ENCODE measurements at places on chromosomes 12 and 14.

GRCh38 chr12:11635341-11635740 lies 14.1 kb upstream of the ETV6 start:
- no peak for DNase-seq

DNA sequence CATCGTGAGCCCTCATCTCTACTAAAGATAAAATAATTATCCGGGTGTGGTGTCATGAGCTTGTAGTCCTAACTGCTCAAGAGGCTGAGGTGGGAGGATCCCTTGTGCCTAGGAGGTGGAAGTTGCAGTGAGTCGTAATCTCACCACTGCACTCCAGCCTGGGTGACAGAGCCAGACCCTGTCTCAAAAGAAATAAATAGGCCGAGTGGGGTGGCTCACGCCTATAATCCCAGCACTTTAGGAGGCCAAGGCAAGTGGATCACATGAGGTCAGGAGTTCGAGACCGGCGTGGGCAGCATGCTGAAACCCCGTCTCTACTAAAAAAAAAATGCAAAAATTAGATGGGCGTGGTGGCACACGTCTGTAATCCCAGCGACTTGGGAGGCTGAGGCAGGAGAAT lies 70.9 kb downstream of the RESF1 start:
- DNase-seq, result no peak

DNA sequence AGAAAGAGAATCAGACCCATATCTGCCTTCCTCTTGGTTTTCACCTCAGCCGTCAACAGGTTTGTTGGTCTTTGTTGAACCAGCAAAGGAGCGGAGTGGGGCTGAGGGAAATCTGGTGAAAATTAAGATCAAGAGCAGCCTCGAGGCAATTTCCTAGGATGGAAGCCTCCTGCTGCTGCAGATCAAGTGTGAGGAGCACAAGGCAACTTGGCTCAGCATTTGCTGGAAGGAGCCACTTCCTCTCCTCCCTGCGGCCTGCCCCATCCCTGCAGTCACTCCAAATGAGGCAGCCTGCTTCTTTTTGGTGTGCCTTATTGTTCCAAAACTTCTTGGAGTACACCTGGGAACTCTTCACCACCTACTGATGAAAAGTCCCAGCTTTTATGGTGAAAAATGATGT lies 4.9 kb downstream of the TC2N start:
- DNase-seq, result no peak

GRCh38 chr14:77039285-77040058 lies 11.0 kb upstream of the IRF2BPL start:
- DNase-seq, result no peak

DNA sequence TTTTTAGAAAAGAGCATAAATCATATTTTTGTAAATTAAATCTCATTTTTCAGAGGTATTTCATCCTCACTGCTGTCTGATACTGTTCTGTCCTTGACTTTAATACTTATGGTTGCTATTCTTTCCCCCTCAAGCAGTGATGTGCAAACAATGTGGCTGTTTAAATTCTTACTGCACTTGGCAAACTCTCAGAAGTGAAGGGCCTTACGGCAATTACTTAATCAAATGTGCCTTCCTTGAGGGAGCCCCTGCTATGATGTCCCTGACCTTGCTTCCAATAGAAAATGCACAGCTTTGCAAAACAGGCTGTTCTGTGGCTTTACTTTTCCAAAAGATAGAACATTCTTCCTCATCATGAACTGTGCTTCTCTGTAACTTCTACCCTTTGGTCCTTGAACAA lies 35.2 kb downstream of the UBE3B start:
- no peak for DNase-seq

GRCh38 chr12:18897823-18898222 lies 159.9 kb downstream of the CAPZA3 start:
- DNase-seq, result no peak

- DNase-seq, result no peak
These were observed 63.7 kb upstream of the ZFP36L1 start for GRCh38 chr14:68856572-68856971.

DNA sequence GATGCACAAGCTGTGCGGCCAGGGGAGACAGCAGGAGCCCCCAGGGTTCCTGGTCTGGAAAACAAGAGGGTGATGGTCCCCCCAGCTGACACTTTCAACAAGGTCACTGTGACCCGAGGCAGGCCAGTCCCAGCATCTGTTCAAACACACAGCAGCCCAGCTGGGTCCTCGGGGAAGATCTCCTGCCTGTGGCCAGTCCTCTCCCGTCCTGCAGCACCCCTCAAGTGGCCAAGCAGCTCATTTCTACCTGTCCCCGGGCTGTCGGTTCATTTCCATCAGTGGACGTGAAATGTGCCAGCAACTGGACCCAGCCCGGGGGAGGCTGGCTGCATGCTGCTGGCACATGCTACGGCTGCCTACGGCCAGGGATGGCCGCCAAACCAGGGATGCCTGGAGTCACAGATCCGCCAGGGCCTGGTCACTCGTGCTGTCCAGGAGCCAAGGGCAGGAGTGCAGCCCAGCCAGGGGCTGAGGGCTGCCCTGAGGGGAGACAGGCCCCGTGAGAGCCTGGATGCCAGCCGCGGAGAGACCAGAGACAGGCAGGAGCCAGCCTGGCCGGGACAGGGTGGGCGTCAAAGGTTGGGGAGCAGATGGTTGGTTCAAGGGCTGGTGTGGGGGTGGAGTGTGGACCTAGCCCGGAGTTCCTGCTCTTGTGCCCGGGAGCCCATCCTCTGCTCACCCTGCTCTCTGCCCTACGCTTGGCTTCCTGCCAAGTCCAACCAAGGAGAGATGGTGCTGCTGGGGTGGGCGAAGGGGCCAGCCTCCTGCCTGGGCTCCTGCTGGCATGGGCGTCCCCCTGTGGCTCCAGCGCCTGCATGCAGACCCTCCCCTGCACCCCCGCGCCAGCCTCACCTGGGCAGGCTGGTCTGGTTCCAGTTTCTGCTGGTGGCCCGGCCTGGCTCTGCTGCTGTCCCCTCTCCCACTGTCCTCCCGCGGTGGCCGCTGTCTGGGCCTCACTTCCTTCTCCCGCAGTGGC lies 143.8 kb downstream of the ADGRD1 start:
- no peak for DNase-seq

DNA sequence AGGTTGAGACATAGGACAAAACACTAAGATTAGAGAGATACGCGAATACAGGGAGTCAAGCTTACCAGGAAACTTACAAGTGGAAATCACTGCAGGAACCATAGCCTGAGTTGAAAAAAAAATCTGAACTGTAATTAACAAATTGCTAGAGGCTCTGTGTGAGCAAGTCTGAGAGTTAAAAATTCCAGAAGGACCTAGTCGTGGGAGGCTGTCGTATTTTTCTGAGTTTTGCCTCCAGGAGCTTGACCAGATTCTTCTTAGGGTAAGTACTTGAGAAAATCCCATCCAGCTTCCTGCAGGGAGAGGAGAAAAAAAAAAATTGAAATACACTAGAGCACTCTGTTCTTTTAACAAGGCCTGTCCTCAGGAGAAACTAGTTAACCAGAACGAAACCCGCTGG lies 22.7 kb downstream of the DIO2 start:
- DNase-seq, result no peak

GRCh38 chr14:30610787-30611343 lies 11.3 kb upstream of the SCFD1 start:
- no peak for DNase-seq

GRCh38 chr12:130195776-130196175 lies 33.5 kb downstream of the FZD10 start:
- no peak for DNase-seq

GRCh38 chr12:75852143-75852542 lies 179.4 kb downstream of the PHLDA1 start:
- no peak for DNase-seq

- no peak for DNase-seq
These were observed 83.3 kb downstream of the CCER1 start for GRCh38 chr12:90871726-90872096.

Data from activated T-cell treated with anti-CD3 and anti-CD28 coated beads, Interleukin-2, amount 50 U/mL, for 48 hours (primary cell).